Breast epithelium (tissue), 4 donors: ENCODE measurements at places on chromosomes 6 and 20. TPM values are rescaled to one million over a fixed set of nuclear protein-coding genes. Genes with fewer than 3 reads are reported as not detected.

TRIM15 gene
- total RNA-seq, result not detected

DNA sequence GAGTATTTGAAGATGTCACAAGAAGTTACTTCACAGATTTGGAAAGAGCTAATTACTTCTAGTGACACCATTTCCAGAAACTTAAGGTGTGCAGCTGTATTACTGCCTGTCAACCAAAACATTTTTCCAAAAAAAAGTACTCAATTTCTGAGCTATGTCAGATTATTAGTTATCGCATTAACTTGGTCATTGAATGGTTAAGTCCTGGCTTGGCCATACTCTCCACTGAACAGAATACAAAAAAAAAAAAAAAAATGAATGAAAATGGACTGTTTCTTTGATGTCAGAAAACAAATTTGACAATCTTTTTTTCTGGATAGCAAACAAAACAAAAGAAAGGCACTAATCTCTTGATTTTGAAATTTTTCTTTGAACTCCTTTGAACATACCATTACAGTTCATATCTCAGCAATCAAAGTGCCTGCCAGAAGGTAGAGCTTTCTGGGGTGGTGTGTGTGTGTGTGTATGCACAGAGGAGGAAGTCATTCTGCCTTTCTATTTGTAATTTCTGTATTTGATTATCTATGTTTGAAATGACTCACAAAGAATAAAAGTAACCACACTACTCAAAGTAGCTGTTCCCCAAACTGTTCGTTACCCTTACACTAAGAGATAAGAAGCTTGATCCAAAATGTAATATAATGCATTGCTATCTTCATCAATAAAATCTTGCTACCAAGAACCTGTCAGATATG lies 210.8 kb upstream of the FUT9 start:
- no peaks in the 10 kb centered on the region for H3K27me3 ChIP-seq
- no peaks in the 10 kb centered on the region for H3K36me3 ChIP-seq
- H3K4me1 ChIP-seq, result no peaks in the 10 kb centered on the region
- H3K4me3 ChIP-seq, result no peak overlapping the region

BTNL2 gene
- not detected for total RNA-seq

DNA sequence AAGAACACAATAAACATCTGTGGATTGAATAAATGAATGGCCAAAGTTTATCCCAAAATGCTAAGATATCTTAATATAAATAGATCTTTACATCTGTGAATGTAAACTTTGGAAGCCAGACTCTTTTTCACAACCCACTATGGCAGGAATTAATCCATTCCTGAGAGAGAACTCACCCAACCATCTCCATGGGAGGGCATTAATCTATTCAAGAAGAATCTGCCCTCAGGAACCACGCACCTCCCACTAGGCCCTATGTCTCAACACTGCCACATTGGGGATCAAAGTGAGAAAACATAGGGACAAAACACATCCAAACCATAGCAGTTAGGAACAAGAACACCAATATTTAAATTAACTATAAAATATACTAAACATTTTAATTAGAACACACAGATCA lies 3.4 kb downstream of the UBE3D start:
- H3K36me3 ChIP-seq, result no peaks in the 10 kb centered on the region
- no peaks in the 10 kb centered on the region for H3K27me3 ChIP-seq
- no peak overlapping the region for H3K27ac ChIP-seq

HLA-DQB2 gene
- 1.5 TPM for total RNA-seq

GRCh38 chr6:9563568-9563967 lies 851.3 kb downstream of the TFAP2A start:
- H3K4me1 ChIP-seq, result no peaks in the 10 kb centered on the region
- H3K36me3 ChIP-seq, result no peaks in the 10 kb centered on the region
- no peak overlapping the region for H3K27ac ChIP-seq
- no peak for DNase-seq
